ENCODE measurements at places on chromosomes 2 and 18.

DNA sequence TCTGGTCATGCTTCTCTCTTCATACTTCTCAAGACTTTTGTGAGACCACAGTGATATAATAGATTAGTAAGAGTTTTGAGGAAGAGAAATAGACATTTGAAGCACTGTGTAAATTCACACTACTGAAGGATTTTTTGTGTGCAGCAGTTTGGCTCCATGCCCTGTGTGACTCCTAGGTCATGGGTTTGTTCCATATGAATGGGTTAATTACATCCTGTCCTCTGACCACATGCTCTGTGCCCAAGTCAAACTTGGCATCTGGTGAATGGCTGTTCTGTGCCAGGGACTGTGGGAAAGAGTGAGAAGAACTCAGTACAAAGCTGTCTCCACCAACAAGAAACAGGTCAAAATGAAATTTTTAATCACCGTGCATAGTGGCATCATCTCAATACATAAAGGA lies 304.0 kb downstream of the LNPK start:
- DNase-seq = no peak

DNA sequence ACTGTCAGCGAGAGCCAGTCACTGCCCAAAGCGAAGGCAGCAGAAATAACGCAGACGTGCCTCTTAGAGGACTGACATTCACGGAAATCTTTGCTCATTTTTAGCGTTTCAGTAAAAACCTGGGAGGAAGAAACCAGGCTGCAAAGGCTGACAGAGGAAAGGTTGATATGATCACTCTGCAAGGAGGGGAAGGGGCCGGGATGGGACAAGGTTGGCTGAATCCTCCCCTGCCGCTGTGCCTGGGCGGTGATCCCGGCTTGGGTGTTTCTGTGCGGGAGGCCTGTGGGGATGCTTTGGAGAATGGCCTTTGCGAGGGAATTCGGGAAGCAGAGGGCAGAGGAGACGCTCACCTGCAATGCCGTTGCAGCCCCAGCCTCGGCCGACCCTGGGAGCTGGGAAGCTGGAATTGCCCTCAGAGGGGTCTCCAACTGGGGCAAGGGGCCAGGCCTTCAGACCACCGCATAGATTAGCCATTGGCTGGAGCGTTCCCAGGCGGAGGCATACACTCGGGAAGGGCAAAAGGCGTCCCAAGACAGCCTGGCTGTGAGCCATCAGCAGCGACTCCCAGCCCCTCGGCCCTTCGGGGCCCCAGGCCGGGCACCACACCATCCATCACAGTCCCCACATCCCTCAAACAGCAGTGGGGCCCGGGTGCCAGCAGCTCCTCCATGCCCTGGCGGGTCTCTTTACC lies 111.7 kb upstream of the GPC1 start:
- DNase-seq = no peak

DNA sequence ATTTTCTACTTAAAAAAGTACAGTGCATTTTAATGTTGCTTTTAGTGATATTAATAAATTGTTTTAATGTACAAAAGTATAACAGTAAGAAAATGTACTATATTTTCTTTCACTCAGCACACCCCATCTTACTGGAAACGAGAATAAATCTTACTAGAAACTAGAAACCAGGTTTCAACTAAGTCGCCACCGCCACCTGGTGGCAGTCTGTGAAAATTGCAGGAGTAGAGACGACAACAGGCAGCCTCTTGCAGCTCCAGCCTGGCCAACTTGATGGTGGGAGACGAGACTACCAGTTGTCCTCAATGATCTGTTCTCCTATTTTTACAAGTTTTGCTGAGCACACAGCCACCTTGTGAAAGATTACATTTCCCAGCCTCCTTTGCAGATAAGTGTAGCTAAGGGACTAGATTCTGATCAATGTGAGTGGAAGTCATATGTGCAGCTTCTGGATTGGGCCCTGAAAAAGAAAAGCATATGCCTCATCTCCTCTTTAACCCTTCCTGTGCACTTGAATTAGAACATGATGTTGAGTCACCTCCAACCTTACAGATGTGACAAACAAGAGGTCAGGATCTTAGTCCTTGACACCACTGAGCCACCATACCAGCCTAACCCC lies 8.7 kb downstream of the OTOF start:
- peak; percentile 51 for DNase-seq

DNA sequence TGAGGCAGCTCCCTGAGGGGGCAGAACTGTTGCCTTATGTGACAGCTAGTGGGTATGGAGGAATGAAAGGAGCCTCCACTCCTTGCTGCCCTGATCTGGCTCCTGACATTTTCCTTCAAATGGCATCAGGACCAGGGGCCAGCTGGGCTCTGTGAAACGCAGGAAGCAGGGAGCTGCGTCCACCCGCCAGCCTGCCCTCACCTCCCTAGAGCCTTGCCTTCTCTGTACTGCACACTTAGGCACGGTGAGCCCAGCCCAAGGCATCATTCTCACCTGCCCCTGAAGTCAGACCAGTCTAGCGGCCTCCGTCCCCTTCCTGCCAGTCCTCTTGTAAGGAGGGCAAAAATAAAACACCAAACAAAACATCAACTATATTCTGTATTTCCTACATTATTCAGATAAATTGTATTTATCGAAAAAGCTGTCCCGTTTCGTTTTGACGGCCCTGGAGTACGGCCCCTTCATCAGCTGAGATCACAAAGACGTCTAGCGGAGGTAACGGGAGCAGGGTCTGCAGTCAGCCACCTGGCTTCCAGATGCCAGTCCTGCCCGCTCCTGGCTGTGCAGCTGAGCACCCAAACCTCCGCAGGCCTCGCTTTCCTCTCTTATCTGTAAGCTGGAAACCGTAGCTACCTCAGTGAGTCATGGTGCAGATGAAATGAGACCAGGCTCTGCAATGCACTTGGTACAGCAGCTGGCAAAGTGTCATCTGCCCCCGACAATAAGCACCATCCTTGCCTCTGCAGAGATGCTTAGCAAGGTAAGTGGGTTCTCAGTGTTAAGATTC lies 6.9 kb upstream of the CTDP1 start:
- DNase-seq = no peak

- no peak for DNase-seq
Measured at GRCh38 chr2:120990451-120990871, 254.8 kb downstream of the GLI2 start.

DNA sequence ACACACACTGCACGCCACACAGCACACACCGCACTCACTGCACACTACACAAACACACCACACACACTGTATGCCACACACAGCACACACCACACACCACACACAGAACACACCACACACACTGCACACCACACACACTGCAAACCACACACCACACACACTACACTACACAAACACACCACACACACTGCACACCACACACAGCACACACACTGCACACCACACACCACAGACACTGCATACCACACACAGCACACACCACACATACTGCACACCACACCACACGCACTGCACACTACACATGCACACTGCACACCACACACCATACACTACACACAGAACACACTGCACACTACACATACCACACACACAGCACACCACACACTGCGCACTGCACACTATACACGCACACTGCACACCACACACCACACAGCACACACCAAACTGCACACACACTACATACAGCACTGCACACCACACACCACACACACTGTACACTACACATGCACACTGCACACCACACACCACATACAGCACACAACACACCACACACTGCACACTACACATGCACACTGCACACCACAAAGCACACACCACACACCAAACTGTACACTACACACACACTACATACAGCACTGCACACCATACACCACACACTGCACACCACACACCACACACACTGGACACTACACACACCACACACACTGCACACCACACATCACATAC lies 59.6 kb downstream of the ASB1 start:
- DNase-seq = no peak

DNA sequence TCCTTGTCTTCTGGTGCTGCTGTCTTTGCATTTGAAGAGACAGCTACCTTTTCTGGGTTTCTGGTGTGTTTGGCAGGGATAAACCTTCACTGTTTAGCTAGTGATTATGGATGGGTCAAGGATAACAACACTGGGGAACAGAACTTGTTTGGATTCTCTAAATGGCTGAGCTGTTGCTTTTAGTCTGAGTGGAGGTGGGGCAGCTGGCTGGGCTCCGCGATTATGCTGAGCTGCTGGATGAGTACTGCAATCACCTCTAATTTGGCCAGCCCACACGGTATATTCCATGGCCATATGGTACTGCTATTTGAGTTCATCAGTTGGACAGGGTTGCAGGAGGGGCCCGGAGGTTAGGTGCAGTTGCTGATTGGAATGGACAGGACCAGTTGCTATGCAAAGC lies 361.6 kb upstream of the TFPI start:
- DNase-seq = no peak

GRCh38 chr2:134594399-134594798 lies 124.4 kb downstream of the TMEM163 start:
- no peak for DNase-seq

- no peak for DNase-seq
Measured at GRCh38 chr2:238157506-238158017, 1.2 kb upstream of the ERFE start.
